AG10803 (cell line): ENCODE measurements at places on chromosomes 1 and 21.

- DNase-seq, result peak; percentile 61
Measured at GRCh38 chr1:161177112-161177935, at the start of gene B4GALT3. Gene B4GALT3, minus strand, starts transcription at chr1:161177507. Its CDS starts 1,447 bp downstream, at chr1:161176060.

DNA sequence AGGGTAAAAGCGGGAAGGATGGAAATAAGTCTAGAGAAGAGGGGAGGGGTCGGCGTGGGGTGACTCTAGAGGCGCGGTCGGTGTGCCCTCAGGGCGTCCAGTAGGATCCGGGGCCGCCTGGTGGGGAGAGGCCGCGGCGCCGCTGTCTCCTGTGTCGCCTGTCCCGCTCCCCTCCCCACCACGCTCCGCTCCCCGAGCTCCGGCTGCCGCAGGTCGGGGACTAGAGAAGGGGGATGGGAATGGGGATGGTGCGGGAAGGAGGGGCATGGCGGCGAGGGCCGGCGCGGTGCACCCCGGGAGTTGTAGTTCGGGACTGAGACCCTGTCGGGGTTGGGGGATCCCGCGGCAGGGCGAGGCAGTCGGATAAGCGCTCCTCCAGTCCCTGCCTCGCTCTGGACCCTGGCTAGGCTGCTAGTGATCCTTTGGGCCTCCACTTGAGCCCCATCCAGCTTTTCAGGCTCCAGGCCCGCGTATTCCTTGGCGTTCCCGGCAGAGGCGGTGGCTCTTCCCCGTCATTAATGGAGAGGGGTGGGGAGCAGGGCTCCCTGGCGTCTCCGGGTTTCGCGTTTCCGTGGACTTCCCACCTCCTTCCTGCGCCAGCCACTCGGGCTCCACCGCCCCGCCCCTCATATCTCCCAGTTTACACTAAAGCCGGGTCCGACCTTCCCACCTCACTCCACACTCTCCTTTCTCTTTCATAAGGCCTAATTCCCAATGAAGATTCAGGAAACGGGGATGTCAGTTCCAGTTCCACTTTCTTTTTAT is at the start of gene ENTREP3:
Gene ENTREP3 (minus strand): TSS at position 241 of the 765 bp plus-strand sequence. CDS start 606 bp downstream, outside the sequence.
- DNase-seq, result peak; percentile 75

DNA sequence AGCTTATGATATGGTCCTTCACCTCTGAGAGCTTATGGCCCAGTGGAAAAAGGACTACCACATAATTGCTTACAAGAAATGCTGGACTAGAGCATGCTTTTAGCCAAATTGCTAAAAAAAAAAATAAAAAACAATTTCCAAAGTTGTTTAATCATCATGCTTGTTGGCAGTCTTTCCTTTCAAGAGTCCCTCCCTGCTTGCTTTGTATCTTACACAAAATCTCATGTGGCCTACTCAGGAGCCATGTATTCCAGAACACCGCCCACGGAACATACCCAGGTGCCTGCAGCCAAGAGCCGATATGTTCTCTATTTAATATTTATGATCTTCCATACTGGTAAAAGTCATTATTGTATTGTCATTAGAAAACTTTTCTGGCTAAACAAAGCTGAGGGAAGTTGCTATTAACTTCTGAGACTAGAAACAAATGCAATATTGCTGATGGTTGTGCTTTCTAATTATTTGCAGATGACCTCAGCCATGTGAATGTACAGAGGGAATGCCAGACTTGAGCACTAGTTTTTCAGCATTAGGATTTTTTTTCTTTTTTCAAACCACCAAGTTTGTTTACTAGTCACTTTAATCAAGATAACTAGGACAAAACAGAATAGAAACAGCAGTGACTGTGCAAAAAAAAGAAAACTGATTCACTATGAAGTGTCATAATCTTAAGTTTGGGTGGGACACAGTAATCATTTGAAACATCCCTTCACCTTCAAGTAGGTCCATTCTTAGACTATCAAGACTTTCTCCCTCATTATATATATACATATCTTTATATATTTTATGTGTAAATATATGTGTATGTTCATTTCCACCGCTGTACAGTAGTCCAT is 129.3 kb upstream of the GORAB start:
- peak; percentile 75 for DNase-seq

DNA sequence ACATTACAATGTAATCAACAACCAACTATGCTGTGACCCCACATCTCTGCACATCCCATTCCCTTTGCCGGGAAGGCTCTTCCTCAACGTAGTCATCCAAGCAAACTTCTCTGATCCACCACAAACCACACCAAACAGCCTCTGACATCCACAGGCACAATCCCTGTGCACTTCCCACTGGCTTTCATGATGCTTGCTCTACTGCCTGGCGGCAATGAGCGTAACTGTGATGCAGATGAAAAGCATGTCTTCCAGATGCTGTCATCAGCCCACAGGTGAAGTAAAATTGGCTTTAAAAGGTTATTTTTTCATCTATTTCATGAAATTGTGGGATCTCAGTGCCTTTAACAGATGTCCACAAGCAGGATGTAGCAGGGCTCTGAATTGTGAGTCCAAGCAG is 635.2 kb downstream of the SMYD3 start:
- peak; percentile 95 for DNase-seq

GRCh38 chr1:47003896-47004403 is 19.5 kb upstream of the CYP4X1 start:
- DNase-seq, result no peak

DNA sequence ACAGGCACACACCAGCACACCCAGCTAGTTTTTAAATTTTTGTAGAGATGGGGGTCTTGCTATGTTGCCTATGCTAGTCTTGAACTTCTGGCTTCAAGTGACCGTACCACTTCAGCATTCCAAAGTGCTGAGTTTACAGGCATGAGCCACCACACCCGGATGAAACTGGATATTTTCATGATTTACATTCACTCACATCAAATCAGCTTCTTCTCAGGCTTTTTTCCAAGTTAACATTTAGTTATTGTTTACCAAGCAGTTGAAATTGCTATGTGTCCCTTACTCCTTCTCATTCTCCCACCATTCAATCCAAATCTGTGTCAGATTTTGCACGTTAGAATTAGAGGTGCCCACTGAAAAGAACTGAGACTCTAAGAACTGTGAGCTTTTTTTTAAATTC is 18.4 kb downstream of the RIT1 start:
- peak; percentile 81 for DNase-seq

DNA sequence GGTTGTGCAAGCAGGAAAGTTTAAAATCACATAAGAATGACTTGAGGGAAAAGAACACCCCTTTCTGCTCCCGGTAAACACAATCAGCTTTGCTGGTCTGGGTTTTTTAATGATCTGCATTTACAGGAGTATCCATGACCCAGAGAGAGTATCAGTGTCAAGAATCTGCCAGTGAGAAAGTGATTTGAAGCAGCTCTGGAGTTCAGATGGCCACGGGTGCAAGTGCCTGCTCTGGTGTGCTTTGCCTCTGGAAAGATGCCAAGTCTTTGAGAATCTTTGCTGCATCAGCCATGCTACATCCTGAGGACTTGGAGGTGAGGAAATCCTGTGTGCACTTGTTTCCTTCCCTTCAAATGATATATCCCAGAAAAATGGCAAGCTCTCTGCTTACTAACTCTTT is 18.6 kb upstream of the MYSM1 start:
- no peak for DNase-seq

DNA sequence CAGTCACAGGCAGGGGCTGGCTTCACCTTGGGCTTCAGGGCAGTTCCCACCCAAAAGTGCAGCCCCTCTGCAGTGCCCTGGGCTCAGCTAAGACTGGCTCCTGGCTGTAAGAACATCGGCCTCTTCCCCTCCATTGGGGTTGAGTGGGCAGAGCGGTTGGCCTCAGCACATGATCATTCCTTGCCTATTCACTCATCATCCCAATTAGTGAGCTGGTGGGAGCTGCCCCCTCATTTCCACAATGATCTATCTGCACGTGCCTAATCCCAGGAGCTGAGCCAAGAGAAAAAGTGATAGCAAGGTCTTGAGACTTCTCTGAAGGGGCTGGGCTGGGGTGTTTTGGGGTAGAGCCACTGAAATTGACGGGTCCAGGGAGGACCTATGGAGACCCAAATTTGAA is 133.6 kb downstream of the SYF2 start:
- no peak for DNase-seq

GRCh38 chr21:17769447-17769845 is 49.7 kb downstream of the C21orf91 start:
- DNase-seq, result no peak

DNA sequence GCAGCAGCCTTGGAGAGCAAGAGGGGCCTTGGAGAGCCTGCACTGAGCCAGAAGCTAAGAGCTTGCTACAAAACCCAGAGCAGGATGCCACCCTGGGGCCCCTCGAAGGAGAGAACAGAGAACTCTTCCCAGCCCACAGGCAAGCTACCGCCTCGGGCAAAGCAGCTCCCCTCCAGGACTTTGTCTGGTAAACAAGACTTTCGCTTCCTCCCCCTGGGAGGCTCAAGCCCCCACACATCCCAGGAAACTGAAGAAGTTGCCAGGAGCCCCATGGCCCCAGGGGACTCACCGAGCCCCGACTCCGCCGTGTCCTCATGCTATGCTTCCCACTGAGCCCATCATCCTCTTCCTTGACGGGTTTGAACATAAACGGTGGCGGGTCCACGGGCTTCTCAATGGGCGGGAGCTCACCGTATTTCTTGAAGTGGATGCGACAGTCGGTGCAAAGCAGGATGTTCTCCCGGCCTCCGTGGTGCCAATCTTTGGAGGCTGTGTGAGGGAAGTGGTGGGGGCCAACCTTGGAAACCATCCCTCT is 45.9 kb downstream of the SLC45A1 start:
- DNase-seq, result no peak

DNA sequence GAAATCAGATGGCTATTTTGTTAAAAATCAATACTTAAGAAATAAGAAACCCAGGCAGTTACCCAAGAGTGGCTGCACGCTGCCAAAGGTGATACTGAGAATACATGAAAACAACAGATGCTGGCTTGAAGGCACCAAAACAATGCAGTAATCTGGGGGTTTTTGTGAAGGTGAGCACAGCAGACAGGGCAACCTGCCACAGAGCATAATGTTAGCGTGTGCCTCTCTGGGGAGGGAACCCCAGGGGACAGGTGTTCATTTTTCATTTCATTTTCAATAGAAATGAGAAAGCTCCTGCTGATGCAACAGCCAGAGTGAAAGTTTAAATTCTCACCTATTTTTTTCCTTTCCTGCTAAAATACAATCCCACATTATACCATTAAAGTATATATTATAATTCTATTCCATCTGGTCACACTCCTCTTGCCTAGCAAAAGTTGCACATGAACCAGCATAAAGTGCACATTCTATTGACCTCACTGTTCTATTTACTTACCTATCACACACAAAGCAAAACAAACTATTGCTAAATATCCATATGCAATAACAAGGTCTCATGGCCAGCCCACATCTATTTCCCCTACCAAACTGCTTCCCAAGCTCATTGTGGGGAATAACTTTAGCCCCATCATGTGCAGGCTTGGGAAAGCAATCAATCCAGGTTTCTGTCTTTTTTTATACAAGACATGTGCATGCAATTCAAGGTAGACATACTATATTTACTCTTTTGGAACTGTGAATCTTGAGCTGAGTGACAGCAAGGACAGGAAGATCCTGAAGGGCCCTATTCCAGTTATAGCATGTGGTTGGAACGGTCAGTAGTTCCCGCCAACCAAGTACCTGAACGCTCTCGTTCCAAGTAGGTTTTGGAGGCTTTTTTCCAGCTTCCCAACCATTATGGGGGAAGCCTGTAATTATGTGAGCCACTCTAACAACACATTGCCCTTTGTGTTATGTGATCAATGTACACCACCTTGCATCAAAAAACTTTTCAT is 173.6 kb downstream of the RERE start:
- DNase-seq, result no peak

- DNase-seq, result no peak
Measured at GRCh38 chr1:212410231-212410820, 4.4 kb downstream of the PACC1 start.

GRCh38 chr1:187261637-187262036 is 432.9 kb downstream of the PLA2G4A start:
- no peak for DNase-seq

- DNase-seq, result no peak
Measured at GRCh38 chr1:246828818-246829217, 102.9 kb downstream of the AHCTF1 start.

DNA sequence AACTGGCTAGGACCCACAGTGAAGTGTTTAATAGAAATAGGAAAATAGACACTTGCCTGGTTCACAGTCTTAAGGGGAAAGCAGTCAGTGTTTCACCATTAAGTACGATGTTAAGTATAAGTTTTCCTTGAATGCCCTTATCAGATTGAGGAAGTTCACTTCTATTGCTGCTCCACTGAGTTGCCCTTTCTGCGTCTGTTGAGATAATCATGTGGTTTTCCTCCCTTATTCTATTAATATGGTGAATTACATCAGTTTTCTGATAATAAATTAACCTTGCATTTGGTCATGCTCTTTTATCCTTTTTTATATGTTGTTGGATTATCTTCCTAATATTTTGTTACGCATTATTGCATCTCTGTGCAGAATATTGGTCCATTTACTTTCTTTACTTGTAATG is 21.4 kb downstream of the UTS2 start:
- DNase-seq, result no peak

DNA sequence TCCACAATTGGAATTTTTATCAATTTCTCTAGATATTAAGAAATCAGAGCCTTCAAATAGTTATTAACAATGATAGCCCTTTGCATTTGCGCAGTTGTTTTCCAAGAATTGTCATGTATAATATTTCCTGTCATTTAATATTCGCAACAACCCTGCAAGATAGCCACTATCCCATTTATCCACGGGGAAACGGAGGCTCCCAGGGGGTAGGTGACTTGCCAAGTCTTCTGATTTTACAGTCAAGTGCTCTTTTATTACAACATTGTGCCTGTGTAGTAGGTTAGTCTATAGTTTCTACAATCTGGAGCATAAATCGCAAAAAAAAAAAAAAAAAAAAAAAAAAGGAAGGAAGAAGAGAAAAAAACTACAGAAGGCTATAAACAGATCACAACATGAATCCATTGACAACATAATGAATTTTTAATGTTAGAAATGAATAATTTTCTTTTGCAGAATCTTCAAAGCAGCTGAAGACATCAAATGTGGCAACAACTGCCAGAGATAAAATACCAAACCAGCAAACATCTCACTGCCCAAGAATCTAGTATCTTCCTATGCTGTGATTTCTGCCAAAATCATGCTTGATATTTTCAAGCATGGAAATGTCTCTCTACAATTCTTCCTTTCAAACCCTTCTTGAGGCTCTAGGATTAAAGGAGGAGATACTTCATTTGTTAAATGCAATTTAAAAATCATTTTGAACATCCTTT is 125.5 kb downstream of the PTPN14 start:
- DNase-seq, result no peak

- peak; percentile 17 for DNase-seq
Measured at GRCh38 chr1:172609528-172609927, 49.4 kb upstream of the FASLG start.

DNA sequence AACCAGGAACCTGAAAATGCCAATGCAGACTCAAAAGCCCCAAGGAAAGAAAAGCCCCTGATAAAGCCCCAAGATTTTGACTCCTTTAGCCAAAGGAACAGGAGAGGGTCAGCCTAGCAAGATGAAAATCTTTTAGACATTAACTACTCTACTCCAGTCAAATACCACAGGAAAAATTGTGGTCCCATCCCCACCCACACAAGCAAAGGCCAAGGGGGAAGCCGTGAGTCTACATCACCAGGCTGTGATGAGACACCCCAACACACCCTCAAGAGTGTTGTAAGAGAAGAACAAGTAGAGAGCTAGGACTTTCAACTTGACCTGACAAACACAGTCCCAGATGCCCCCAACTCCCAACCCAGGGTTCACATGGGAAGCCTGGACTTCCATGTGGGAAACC is 192.8 kb upstream of the NR5A2 start:
- DNase-seq, result no peak

GRCh38 chr21:33122507-33122906 is 52.6 kb downstream of the OLIG1 start:
- no peak for DNase-seq

- no peak for DNase-seq
Measured at GRCh38 chr1:62196086-62196690, 1.5 kb downstream of the L1TD1 start.

GRCh38 chr1:59317780-59318179 is 20.9 kb downstream of the FGGY start:
- DNase-seq, result no peak
